Dermis blood vessel endothelial cell (primary cell): ENCODE measurements at places on chromosomes 16 and 17. TPM values are rescaled to one million over a fixed set of nuclear protein-coding genes. Genes with fewer than 3 reads are reported as not detected.

Gene BEAN1
- total RNA-seq, result 0.09 and 0.34 TPM in 2 replicates

Gene LRRC75A
- 2.6 and 4.5 TPM in 2 replicates for total RNA-seq

Gene TSNAXIP1
- total RNA-seq, result 0.47 and 0.85 TPM in 2 replicates

Gene CASKIN1
- 0.05 and 0.17 TPM in 2 replicates for total RNA-seq

Gene PRDM7
- total RNA-seq, result not detected in 2 replicates

Gene KRT34
- 0.51 TPM in 1 of 2 replicates, not detected in the other for total RNA-seq

Gene CSH2
- not detected in 2 replicates for total RNA-seq

Gene PABPN1L
- total RNA-seq, result not detected in 2 replicates

Gene CA4
- total RNA-seq, result 3.2 and 4.0 TPM in 2 replicates

Gene GUCY2D
- total RNA-seq, result not detected in 2 replicates

Gene ANKRD40CL
- not detected in 2 replicates for total RNA-seq

Gene LDHD
- total RNA-seq, result 1.7 and 2.1 TPM in 2 replicates

GRCh38 chr17:60223456-60223855 lies 73.7 kb downstream of the CA4 start:
- DNase-seq, result peak; percentile 35

- DNase-seq, result no peak
These were observed 56.2 kb downstream of the SNX11 start for GRCh38 chr17:48163809-48164208.

DNA sequence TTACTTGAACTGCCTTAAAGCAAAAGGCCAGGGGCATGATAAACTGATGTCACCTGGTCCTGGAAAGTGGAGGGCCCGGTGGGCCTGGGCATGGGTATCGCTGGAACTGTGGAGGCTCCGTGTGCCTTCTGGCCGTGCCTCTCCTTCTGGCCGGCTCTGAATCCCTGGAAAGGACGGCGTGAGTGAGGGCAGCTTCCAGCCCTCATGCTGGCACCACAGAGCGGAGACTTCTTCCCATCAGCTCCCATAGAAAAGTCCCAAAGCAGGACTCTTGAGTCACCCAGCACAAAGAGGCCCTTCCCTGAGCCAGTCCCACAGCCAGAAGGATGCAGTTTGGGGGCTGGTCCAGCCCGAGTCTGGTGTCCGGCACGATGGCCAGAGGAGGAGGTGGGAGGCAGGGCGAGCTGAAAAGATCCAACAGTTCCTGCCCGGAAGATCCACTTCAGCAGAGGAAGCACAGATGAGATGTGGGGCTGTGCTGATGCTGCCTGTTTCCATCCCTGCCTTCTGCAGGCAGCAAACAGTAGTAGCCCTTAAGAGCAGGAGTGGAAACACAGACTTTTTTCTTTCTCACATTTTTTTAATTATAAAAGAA lies 7.8 kb downstream of the GAA start:
- no peak for DNase-seq

DNA sequence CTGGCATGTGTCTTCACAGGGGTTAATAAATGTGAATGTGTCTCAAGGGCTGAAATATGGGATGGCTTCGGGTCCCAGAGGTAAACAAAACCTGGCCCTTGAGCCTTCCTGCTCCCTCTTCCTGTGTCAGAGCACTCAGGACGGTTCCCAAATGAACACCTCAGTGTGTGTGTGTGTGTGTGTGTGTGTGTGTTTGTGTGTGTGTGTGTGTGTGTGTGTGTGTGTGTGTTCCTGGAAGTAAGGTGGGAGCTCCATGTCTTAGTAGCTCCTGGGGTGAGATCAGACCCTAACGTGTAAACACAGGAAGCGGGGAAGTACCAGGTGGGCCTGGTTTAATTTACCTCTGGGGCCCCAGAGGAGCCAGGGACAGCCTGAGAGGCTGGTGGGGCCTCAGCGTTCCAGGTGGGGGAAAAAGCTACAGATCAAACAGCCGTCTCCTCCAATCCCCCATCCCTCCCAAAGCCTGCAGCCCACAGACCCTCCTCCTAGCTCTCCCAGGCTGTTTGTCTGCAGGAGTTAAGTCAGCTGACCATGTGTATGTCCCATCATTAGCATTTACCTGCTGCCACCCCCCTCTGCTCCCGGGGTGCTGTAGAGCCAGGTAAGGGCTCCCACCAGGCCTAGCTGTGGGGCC lies 6.1 kb downstream of the KIF19 start:
- no peak for DNase-seq

DNA sequence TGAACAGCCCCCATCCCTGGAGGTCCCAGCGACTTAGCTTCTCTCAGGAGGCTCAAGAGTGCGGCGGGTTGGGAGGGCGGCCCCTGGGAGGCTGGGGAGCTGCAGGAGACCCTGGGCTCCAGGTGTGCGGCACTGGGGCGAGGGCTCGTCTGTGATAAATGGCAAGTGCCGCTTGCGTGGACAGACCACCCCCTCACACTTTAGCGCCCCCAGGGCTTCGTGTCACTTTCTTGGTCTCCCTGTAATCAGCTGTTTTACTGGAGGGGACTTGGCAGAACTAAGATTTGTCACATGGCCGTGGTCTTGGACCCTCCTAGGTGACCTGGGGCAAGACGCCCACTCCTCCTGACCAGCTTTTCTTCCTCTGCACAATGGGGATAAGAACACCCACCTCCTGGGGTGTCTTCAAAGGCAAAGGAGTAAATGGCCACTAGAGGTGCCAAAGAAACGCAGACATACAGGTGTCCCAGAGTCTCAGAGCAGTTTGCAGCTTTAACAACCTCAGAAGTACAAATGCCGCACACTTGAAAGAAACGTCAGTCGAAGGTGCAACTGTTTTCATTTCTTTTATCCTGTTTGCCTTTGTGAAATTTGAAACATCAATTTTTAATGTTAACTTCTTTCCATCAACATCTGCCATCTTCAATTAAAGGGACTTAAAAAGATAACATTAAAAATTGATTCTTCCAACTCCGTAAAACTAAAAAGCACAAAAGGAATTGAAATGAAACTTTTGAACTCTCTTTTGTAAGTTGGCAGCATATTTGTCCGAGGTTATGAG lies 946 bp downstream of the OSGIN1 start:
- peak; percentile 67 for DNase-seq

DNA sequence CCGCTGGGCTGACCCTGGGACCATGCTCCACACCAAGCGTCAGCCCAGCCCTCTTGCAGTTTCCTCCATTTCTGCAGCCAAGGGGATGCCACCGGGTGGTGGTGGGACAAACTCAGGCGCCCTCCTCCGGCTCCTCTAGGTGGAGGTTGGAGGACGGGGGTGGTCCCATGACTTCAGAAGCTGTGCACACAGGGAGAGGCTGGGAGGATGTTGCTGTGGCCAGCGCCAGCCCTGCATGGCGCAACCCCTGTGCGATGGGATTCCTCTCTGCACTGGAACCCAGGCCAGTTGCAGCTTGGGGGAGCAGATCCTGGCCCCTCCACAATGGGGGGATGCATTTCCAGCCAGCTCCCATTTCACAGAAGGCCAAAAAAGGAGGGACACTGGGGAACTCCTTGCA lies 246.5 kb downstream of the C16orf95 start:
- DNase-seq, result no peak

DNA sequence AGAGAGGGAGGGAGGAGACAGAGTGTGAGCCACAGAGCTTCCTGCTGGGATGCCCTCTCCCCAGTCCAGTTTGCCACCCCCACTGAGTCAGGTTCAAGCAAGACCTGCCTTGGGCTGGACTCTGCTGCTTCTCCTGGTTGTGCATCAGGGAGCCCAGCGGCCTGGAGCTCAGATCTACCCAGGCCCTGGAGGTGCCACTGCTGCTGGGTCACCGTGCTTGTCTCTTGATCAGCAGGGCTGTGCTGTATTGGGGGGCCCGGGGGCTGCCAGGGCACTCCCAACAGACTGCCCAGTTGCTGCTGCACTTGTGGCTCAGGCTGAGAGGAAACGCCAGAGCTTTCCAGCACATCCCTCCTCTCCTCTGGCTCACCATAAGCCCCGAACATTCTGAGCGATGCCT lies 8.9 kb downstream of the TLE7 start:
- no peak for DNase-seq

GRCh38 chr17:78148286-78149016 lies 2.3 kb downstream of the C17orf99 start:
- DNase-seq, result no peak

DNA sequence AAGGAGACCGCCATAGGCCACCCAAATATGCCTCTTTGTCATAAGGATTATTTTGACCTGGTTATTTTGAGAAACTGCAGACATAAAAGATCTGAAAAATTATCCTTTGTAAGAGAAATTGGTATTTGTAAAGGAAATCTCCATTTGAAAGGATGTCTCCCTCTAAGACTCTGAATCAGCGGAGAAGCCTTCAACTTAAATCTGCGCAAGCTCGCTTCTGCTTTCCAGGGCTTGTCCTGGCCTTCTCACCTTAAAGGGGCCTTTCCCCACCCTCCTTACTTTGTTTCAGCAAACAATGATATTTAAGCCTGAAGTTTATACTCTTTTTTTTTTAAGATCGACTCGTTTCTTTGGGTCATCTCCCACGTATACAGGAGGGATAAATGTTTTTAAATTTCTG lies 34.5 kb downstream of the HSBP1 start:
- no peak for DNase-seq

GRCh38 chr17:41943492-41943891 lies 13.1 kb downstream of the ODAD4 start:
- no peak for DNase-seq

DNA sequence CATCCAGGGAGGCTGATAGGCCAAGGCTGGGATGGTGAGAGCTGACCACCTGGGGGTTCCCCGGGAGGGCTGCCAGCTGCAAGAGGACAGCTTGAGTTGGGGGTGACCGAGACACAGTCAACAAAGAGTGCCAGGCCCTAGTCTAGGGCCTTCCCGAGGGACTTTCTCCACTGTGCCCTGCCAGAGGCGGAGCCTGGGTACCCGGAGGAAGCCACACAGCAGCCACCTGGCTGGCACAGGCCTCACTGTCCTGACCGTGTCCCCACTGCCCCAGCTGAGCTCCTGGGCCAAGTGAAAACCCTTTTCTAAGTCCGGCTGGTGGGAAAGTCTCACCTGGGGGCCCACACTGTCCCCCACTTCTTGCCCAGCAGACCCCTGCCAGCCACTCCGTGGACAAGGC lies 71.9 kb upstream of the GSE1 start:
- DNase-seq, result no peak

DNA sequence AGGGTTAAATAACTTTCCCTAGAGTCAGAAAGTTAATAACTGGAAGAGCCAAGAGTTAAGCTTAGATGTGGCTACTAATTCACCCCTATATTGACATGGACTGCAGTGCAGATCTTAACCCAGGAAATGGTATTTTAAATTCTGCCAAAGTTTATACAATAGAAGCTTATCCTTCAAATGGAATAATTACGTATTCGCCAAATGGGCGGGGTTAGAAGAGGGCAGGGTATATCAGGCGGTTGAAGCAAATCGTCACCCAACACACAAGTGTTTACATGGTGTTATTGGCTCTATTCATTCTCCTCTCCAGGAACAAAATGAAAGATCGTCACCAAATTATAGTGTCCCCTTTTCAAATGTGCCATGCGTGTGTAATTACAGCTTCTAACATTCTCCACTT lies 182.7 kb downstream of the PRKCB start:
- no peak for DNase-seq
